Bronchus fibroblast of lung (primary cell): ENCODE measurements at places on chromosomes 6 and 20. TPM values are rescaled to one million over a fixed set of nuclear protein-coding genes. Genes with fewer than 3 reads are reported as not detected.

The HSF2 gene
- total RNA-seq: 11.8 and 14.1 TPM in 2 replicates

The FYN gene
- 37.3 and 51.3 TPM in 2 replicates for total RNA-seq

The KPNA5 gene
- 3.1 and 3.7 TPM in 2 replicates for total RNA-seq

The SNRNP48 gene
- 4.9 and 6.1 TPM in 2 replicates for total RNA-seq

The ALDH5A1 gene
- total RNA-seq: 0.15 and 0.17 TPM in 2 replicates

The TOX2 gene
- total RNA-seq: 50.5 and 52.8 TPM in 2 replicates

The MYB gene
- 0.45 and 0.50 TPM in 2 replicates for total RNA-seq

The REPS1 gene
- total RNA-seq: 26.2 and 28.5 TPM in 2 replicates

The CCM2L gene
- not detected in 2 replicates for total RNA-seq

The ZBTB2 gene
- total RNA-seq: 7.7 TPM in 2 replicates

The PRKN gene
- 0.89 and 2.9 TPM in 2 replicates for total RNA-seq

The ESR1 gene
- total RNA-seq: under 0.01 TPM in 2 replicates

The GSTA3 gene
- not detected in 2 replicates for total RNA-seq

The ATRN gene
- total RNA-seq: 14.3 and 14.4 TPM in 2 replicates

The SLC24A3 gene
- under 0.01 TPM in 1 of 2 replicates, not detected in the other for total RNA-seq

The MARCKS gene
- 111 and 134 TPM in 2 replicates for total RNA-seq

The C20orf204 gene
- total RNA-seq: 0.15 TPM in 1 of 2 replicates, not detected in the other

The TNFRSF6B gene
- total RNA-seq: 227 and 246 TPM in 2 replicates

The TMEM239 gene
- total RNA-seq: not detected in 2 replicates

The PGM3 gene
- 56.8 and 60.9 TPM in 2 replicates for total RNA-seq

The SPEF1 gene
- total RNA-seq: 0.15 and 0.17 TPM in 2 replicates

The SLC25A27 gene
- total RNA-seq: 2.4 TPM in 2 replicates

The MOCS1 gene
- total RNA-seq: 10.3 and 11.3 TPM in 2 replicates

The OLIG3 gene
- not detected in 2 replicates for total RNA-seq

The TRIM31 gene
- not detected in 2 replicates for total RNA-seq

The FBXO30 gene
- total RNA-seq: 2.8 and 3.7 TPM in 2 replicates

The HNF4A gene
- total RNA-seq: not detected in 2 replicates

The FGD2 gene
- total RNA-seq: not detected in 2 replicates

The BANF2 gene
- not detected in 2 replicates for total RNA-seq

The RAET1L gene
- not detected in 2 replicates for total RNA-seq

The FKBP5 gene
- 109 and 115 TPM in 2 replicates for total RNA-seq

The IL20RA gene
- 0.17 and 0.45 TPM in 2 replicates for total RNA-seq
